ENCODE measurements at places on chromosomes 7 and 10. TPM values are rescaled to one million over a fixed set of nuclear protein-coding genes. Genes with fewer than 3 reads are reported as not detected.
A peak's percentile ranks its signal among the peaks of the same experiment; 100 is the strongest.

GRCh38 chr7:101234636-101235035 is 3.0 kb downstream of the CLDN15 start:
- no peak for DNase-seq

DNA sequence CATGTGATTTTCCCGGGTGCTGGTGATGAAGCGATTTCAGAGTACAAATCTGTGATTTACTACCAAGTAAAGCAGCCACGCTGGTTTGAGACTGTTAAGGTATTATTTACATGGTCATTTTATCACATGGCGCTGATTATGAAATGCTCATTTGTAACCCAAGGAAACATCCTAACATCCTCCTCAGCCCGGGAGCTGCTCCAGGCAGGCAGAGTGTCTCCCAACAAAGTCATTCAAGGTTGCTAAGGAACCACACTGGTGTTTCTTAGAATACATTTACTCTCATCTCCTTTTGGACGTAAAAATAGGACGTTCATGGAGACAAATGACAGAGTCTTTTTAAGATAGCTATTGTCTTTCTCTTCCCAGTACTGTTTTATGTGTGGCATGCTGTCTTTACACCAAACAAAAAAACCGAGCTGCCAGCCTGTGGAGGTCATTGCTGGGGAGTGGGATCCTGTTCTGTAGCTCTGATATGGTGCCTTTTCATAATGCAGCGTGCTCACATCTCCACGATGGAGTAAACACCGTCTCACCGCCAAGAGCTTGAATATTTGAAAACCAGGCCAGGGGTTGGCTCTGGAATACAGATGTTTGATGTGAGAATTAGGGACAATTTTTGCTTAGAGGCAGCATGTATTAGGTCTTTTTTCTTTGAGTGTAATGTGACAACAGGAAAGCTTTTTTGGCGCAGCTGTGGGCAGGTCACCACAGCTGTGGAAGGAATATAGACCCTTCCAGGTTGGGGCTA is 119.6 kb downstream of the DOCK1 start:
- DNase-seq: no peak

- DNase-seq: no peak
These were observed 55.7 kb downstream of the GSDME start for GRCh38 chr7:24701261-24702235.

- DNase-seq: peak; percentile 82
These were observed 1.8 kb upstream of the MICALL2 start for GRCh38 chr7:1460821-1461645.

Gene TRIM74
- 0.78 TPM for total RNA-seq

Gene JCAD
- total RNA-seq: 19.3 TPM

Gene PIK3AP1
- total RNA-seq: 2.8 TPM

Gene AGMO
- 0.40 TPM for total RNA-seq

Gene SEC23IP
- 30.7 TPM for total RNA-seq

Data from cardiac septum (tissue), 1 donor.